ENCODE measurements at places on chromosomes 7 and 10.

GRCh38 chr7:141722529-141722928 is 14.4 kb downstream of the WEE2 start:
- no peak for DNase-seq

DNA sequence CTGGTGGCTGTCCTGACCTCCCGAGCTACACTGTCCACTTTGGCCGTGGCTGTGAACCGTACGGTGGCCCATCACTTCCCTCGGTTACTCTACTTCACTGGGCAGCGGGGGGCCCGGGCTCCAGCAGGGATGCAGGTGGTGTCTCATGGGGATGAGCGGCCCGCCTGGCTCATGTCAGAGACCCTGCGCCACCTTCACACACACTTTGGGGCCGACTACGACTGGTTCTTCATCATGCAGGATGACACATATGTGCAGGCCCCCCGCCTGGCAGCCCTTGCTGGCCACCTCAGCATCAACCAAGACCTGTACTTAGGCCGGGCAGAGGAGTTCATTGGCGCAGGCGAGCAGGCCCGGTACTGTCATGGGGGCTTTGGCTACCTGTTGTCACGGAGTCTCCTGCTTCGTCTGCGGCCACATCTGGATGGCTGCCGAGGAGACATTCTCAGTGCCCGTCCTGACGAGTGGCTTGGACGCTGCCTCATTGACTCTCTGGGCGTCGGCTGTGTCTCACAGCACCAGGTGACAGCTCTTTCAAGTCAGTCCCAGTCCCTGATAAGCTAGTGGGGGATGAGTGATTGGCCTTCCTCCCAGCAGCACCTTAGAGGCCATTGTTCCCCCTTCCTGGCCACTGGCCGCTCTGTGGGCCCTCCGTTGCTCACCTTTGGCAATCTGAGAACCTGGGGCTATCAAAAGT is 3.0 kb downstream of the CHPF2 start:
- no peak for DNase-seq

GRCh38 chr7:44376429-44377133 is 51.2 kb upstream of the CAMK2B start:
- no peak for DNase-seq

DNA sequence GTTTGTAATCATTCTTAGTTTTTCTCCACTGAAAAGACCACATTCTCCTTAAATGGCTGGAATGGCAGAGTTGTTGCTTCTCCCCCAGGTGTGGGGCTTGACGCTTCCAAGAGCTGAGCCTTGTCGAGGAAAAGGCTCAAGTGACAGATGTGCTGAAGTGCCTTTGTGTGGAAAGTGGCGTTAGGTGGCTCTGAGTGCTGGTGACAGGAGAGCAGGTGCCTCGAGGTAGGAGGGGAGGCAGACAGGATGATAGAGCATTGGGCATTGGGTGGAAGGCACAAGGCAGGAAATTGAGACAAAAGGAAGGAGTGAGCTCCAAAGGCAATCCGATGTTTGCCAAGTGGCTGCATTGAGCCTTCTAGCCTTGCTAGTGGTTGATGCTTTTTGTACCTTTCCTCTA is 6.7 kb downstream of the KIAA1217 start:
- DNase-seq, result no peak

- DNase-seq, result no peak
Observed at GRCh38 chr10:120403109-120403508, 53.9 kb upstream of the PLPP4 start.

GRCh38 chr7:2821842-2822507 is 22.1 kb downstream of the GNA12 start:
- DNase-seq, result no peak
